ENCODE measurements at places on chromosomes 5 and 9. TPM values are rescaled to one million over a fixed set of nuclear protein-coding genes. Genes with fewer than 3 reads are reported as not detected.

DNA sequence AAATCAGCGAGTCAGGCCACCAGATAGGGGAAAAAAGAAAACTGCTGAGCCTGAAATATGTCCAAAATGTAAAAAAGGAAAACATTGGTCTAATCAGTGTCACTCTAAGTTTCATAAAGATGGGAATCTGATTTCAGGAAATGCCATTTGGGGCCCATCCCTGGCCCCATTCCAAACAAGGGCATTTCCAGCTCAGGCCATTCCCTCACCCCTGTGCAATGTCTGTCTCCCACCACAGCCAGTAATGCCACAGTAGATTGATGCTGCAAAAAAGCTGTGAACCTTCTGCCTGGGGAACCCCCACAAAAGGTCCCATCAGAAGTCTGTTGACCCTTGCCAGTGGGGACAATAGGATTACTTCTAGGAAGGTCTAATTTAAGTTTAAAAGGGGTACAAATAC is 199.6 kb downstream of the YTHDC2 start:
- H3K4me1 ChIP-seq: no peaks in the 10 kb centered on the region
- no peak overlapping the region for H3K27ac ChIP-seq
- no peak for DNase-seq
- no peak overlapping the region for H3K4me3 ChIP-seq

GRCh38 chr5:93583768-93584595 is 960 bp downstream of the NR2F1 start:
- peaks cover 11% of the 10 kb centered on the region for H3K4me1 ChIP-seq
- no peaks in the 10 kb centered on the region for H3K27me3 ChIP-seq
- H3K4me3 ChIP-seq: peak overlapping the region; percentile 94
- H3K36me3 ChIP-seq: peaks cover 11% of the 10 kb centered on the region

DNA sequence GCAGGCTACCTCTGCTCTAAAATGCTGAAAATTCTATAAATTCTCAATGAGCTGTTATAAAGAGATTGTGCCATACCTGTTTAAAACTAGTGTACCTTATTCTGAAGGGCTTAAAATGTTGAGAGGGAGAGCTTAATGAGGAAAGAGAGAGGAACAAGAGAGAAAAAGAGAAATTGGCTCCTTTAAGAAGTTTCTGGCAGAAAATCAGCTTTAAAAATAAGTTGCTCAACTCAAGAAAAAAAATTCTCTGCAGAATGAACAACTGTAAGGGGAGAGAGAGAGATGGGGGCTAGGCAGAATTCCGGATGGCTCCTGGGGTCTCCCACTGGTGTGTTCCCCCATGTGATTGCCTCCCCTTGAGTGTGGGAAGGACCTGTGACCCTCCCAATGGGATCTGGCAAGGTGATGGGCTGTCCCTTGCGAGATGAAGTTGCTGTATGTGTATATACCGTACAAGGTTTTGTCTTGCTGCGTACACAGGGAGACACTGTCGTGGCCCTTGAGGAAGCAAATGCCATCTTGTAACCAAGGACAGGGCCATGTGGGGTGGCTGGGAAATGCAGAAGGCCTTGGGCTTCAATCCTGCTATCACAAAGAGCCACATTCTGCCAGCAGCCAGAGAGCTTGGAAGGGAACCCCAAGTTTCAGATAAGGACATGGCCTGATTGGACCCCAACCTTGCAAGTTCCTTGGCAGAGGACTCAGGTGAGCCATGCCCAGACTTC is 64.3 kb upstream of the S1PR3 start:
- no peaks in the 10 kb centered on the region for H3K4me1 ChIP-seq
- no peak overlapping the region for H3K27ac ChIP-seq
- DNase-seq: peak; percentile 35
- no peaks in the 10 kb centered on the region for H3K36me3 ChIP-seq

- no peak overlapping the region for H3K4me3 ChIP-seq
- no peaks in the 10 kb centered on the region for H3K27me3 ChIP-seq
- no peaks in the 10 kb centered on the region for H3K36me3 ChIP-seq
- H3K27ac ChIP-seq: no peak overlapping the region
- DNase-seq: no peak
- H3K4me1 ChIP-seq: no peaks in the 10 kb centered on the region
These were observed 90.3 kb downstream of the ARHGEF28 start for GRCh38 chr5:73716284-73716808.

DNAJA1 gene
- total RNA-seq: 64.8 TPM

GRXCR2 gene
- total RNA-seq: not detected

BRD3OS gene
- 26.1 TPM for total RNA-seq

DNA sequence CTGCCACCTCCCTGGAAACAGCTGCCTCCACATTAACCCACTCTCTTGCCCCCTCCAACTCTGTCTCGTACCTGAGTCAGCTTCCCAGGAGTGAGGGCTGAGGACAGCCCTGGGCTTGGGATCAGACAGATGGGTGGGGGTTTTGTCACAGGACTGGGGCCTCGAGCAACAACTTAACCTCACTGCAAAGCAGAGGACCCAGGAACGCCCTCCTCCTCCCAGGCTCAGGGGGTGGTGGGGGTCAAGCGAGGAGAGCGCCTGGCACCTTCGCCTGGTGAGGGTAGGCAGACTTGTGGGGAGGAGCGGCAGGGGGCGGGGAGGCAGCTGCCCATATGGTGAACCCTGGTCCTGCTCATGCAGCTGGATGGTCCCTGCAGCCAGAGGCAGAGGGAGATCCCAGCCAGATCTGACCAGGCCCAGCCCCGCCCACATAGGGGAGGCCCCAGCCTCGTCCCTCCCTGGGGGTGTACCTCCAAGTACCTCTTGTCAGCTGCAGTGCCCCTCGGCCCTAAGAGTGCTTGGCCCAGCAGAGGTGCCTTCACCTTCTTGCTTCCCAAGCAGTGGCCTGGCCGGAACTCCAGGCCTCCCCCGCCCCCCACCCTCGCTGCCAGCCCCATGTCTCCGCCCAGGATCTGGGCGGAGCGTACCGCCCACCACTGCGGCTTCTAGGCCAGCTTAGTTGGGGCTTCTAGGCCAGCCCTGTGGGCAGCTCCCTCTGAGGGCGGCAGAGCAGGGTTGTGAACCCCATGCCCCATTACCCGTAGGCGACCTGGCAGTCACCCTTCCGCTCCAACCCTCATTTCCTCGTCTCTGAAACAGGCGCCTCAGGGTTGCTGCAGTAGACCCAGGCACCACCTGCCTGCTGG is at the start of gene SARDH:
Gene SARDH (minus strand): TSS at position 579 of the 866 bp plus-strand sequence. CDS start 4,179 bp downstream, outside the sequence.
- no peak within 1 kb of the TSS for H3K27ac ChIP-seq
- DNase-seq: peak; percentile 99
- H3K36me3 ChIP-seq: no peaks in the 10 kb centered on the region
- peaks cover 10% of the 10 kb centered on the region for H3K4me1 ChIP-seq

SPINK6 gene
- not detected for total RNA-seq

C9orf153 gene
- total RNA-seq: under 0.01 TPM

- no peak overlapping the region for H3K4me3 ChIP-seq
- no peaks in the 10 kb centered on the region for H3K27me3 ChIP-seq
- H3K4me1 ChIP-seq: no peaks in the 10 kb centered on the region
- DNase-seq: no peak
- H3K27ac ChIP-seq: no peak overlapping the region
These were observed 118.2 kb downstream of the FRMD3 start for GRCh38 chr9:83419961-83420360.

DNA sequence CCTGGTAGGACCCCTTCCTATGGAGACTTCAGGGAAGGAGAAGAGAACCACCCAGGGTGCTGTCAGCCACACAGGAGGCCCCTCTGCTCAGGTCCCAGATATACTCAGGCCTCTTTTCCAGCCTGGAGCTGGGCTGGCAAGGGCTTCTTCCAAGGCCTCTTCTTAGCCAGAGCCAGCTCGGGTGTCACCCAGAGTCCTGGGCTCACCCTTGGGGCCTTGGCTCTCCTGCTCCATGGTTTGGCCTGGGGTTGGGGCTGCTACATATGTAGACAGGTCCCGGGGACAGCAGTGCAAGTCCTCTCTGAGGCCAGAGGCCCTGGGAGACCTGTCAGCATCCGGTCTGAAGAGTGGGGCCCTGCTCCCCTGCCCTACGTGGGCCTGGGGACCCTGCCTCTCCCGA is 22.8 kb downstream of the PAEP start:
- no peaks in the 10 kb centered on the region for H3K4me1 ChIP-seq
- no peak overlapping the region for H3K27ac ChIP-seq
- peak; percentile 76 for DNase-seq
- H3K36me3 ChIP-seq: no peaks in the 10 kb centered on the region

ACSL6 gene
- not detected for total RNA-seq

DNA sequence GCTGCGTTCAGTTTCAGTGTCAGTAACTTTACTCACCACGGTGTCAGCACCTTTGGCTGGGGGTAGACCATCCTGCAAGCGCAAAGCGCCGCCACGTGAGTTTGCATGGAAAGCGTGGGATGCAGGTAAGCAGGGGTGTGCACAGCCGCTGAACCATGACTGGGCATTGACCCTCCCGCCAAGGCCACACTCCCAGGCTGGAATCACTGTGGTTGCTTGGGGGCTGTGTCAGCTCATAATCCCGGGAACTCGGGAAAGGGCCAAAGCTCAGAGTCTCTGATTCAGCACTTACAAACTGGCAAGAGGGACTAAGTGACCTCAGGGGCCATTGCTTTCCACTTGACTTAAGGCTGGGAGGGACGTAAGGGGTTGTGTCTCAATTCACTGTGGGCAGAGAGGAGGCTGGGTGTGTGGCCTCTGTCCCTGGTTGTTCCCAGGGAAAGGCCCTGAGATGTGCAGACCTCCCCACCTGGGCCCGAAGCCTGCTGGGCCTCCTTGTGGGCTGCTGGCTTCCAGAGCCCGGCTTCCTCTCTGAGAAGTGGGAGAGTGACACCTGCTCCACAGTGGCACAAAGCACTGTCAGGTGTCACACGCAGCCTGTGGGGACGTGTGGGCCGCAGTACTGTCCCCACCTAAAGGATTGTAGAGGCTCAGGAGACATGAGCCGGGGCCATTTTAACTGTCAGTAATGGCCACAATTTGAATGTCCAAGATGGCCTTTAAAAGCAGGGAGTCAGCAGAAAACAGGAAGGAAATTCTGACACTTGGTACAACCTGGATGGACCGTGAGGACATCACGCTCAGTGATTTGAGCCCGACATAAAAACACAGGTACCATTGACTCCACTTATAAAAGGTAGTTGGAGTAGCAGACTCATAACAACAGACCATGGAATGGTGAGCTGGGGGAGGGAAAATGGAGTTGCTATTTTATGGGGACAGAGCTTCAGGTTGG is 16.7 kb downstream of the ABO start:
- DNase-seq: peak; percentile 61
- H3K36me3 ChIP-seq: no peaks in the 10 kb centered on the region
- no peaks in the 10 kb centered on the region for H3K4me1 ChIP-seq
- no peak overlapping the region for H3K4me3 ChIP-seq

DNA sequence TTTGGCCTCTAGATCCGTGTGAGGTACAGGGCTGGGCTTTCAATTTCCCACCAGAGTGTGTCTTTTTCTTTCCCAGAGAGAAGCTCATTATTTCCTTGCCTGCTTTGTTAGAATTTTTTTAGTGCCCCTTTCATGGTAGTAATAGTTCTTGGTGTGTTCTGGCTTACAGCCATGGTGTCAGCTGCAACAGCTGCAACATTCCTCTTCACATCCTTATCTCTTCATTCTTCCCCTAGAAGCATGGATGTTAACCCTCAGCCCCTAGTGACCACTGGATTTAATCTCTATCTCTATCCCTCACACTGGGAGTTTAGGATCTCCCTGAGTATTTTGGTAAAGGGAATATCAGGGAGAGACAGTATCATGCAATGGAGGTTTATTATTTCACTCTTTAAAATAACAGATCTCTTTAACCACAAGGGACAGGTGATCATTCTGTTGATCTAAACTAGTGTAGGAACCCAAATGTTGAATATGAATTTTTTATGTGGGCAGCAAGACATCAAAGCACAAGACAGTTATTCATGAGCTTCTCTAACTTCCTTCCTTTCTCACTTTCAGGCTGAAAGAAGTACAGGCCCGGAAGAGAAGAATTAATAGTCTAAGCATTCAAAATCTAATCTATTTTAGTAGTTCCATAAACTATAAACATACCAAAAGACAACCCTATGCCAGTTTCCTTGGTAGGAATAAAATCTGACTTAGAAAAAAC is 160.2 kb downstream of the FAM170A start:
- no peaks in the 10 kb centered on the region for H3K36me3 ChIP-seq
- no peak overlapping the region for H3K4me3 ChIP-seq
- H3K27me3 ChIP-seq: no peaks in the 10 kb centered on the region
- DNase-seq: no peak

- peaks cover 23% of the 10 kb centered on the region for H3K36me3 ChIP-seq
- no peak overlapping the region for H3K27ac ChIP-seq
- no peak overlapping the region for H3K4me3 ChIP-seq
- H3K4me1 ChIP-seq: peaks cover 5% of the 10 kb centered on the region
- no peak for DNase-seq
These were observed 115.9 kb downstream of the ADAMTS2 start for GRCh38 chr5:179229331-179229831.

FRMD3 gene
- 0.36 TPM for total RNA-seq

DNA sequence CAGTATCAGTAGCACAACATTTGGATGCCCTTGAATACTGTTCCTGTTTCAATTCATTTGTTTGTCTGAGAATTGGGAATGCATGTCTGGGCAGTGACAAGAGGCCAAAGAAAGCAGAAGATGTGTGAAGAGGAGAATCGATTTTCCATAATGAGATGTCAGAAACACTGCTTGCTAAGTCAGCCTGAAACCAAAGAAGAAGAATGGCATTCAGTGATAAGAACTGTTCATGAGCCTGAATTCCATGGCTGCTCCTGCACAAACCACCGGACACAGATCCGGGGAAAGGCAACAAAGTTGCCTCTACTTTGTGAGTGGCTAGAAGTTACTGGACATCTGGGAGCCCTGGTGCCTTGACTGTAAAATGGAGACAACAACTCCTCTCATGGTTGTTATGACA is 207.2 kb upstream of the RASEF start:
- peaks cover 4% of the 10 kb centered on the region for H3K4me1 ChIP-seq
- no peak for DNase-seq
- no peaks in the 10 kb centered on the region for H3K36me3 ChIP-seq
- no peak overlapping the region for H3K4me3 ChIP-seq

DNA sequence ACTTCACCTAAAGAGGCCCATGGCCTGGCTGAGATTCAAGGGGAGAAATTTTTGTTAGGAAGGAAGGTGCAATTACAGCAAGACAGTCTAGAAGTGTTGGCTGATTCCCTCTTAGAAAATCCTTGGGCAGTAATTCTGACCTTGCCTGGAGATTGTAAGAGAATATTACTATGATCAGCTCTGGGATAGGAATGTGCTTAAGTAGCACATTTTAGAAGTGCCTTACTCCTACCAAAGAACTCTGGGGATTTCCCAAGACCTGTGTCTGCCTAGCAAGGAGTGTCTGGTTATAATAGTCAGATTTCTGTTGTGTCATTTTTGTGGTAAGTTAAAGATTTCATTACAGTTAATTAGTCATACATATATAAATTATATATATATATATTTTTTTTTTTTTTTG is 52.3 kb downstream of the NLN start:
- DNase-seq: peak; percentile 48
- H3K27me3 ChIP-seq: no peaks in the 10 kb centered on the region
- no peak overlapping the region for H3K27ac ChIP-seq

- no peak for DNase-seq
- no peak overlapping the region for H3K4me3 ChIP-seq
These were observed 73.7 kb downstream of the HMCN2 start for GRCh38 chr9:130339306-130339705.

HRCT1 gene
- total RNA-seq: 1.8 TPM

NR5A1 gene
- total RNA-seq: not detected

WNT8A gene
- not detected for total RNA-seq

All from osteoblast (primary cell).